Skin of body (tissue), 3 donors: ENCODE measurements at places on chromosomes 12 and 14. TPM values are rescaled to one million over a fixed set of nuclear protein-coding genes. Genes with fewer than 3 reads are reported as not detected.

Gene FAM186B
- 0.59 TPM for total RNA-seq

Gene PFKM
- 54.3 TPM for total RNA-seq

Gene HSPA2
- 19.7 TPM for total RNA-seq

Gene FAM222A
- 1.4 TPM for total RNA-seq

Gene IQSEC3
- 2.5 TPM for total RNA-seq

Gene GARIN6
- not detected for total RNA-seq

Gene ACSS3
- total RNA-seq = 19.2 TPM

Gene LTBP2
- 18.8 TPM for total RNA-seq

Gene CRIP2
- total RNA-seq = 43.2 TPM

Gene CMA1
- total RNA-seq = 0.69 TPM

Gene RASSF9
- 4.9 TPM for total RNA-seq

Gene COL2A1
- 1.6 TPM for total RNA-seq

Gene PLEKHH1
- total RNA-seq = 8.7 TPM

Gene WSB2
- 55.6 TPM for total RNA-seq

Gene WIF1
- 17.3 TPM for total RNA-seq

Gene TAS2R50
- total RNA-seq = 6.1 TPM

Gene TPH2
- not detected for total RNA-seq

Gene NTN4
- total RNA-seq = 9.4 TPM

Gene TTC6
- 0.10 TPM for total RNA-seq

Gene RNF41
- total RNA-seq = 36.2 TPM

Gene CIROP
- not detected for total RNA-seq
